Mucosa of descending colon (tissue), 3 donors: ENCODE measurements at places on chromosomes 5 and 9. TPM values are rescaled to one million over a fixed set of nuclear protein-coding genes. Genes with fewer than 3 reads are reported as not detected.

DNA sequence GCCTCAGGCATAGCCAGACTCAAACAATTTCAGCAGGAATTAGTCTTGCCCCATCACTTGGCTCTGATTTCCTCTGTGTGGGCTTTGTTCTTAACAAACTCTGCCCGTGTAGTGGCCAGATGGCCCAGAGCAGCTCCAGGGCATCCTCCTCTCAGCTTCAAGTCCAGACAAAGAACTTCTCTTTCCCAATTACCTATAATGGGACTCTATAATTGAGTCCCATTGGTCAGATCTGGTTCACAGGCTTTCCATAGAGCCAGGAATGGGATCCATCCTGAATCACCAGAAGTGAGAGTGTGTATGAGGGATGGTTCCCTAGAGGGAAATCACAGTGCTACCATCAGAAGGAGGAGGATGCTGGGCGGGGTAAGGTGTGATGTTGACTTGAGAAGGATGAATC is 515.8 kb downstream of the KIF4B start:
- no peak for DNase-seq

- DNase-seq = no peak
Observed at GRCh38 chr9:110994771-110995241, 43.5 kb downstream of the LPAR1 start.

- peak; percentile 45 for DNase-seq
Observed at GRCh38 chr9:93154293-93154903, 20.3 kb upstream of the NINJ1 start.

- no peak for DNase-seq
Observed at GRCh38 chr5:4797445-4797844, 342.7 kb upstream of the ADAMTS16 start.

Gene RORB
- 0.19 TPM for total RNA-seq

Gene IL31RA
- total RNA-seq = not detected

- DNase-seq = peak; percentile 31
Observed at GRCh38 chr9:135098400-135099105, 11.1 kb downstream of the OLFM1 start.

- DNase-seq = no peak
Observed at GRCh38 chr5:111385051-111385450, 127.3 kb downstream of the STARD4 start.

Gene NR2F1-AS1
- 1.5 TPM for total RNA-seq

Gene INSL4
- total RNA-seq = not detected

Gene ENTREP1
- 1.3 TPM for total RNA-seq

DNA sequence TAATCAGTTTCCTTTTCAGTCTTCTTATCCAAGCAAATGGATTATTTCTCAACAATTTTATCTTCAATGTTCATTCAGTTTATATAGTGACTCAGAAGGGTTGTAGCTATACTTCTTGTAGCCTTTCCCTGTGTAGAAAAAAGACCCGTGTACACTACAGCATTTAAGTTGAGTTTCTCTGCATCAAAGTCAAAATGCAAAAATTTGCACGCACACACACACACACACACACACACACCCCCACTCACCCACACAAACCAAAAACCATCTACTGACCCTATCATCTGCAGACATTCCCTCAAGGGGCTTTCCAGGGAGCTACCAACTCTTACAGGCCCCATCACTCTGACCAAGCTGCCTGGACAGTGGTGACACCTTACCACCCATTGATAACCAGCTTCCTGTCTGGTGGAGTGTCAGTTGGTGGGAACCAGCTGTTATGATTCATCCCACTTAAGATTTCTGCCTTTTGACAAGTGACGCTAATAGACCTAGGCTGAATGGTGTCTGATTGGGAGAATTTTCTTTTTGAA is 12.2 kb upstream of the ELL2 start:
- DNase-seq = no peak
